ENCODE measurements at places on chromosomes 4 and X.

GRCh38 chr4:1561286-1561990 is 122.7 kb downstream of the FAM53A start:
- no peak for DNase-seq

- DNase-seq: no peak
Observed at GRCh38 chrX:63652086-63652765, 132.8 kb downstream of the ARHGEF9 start.

DNA sequence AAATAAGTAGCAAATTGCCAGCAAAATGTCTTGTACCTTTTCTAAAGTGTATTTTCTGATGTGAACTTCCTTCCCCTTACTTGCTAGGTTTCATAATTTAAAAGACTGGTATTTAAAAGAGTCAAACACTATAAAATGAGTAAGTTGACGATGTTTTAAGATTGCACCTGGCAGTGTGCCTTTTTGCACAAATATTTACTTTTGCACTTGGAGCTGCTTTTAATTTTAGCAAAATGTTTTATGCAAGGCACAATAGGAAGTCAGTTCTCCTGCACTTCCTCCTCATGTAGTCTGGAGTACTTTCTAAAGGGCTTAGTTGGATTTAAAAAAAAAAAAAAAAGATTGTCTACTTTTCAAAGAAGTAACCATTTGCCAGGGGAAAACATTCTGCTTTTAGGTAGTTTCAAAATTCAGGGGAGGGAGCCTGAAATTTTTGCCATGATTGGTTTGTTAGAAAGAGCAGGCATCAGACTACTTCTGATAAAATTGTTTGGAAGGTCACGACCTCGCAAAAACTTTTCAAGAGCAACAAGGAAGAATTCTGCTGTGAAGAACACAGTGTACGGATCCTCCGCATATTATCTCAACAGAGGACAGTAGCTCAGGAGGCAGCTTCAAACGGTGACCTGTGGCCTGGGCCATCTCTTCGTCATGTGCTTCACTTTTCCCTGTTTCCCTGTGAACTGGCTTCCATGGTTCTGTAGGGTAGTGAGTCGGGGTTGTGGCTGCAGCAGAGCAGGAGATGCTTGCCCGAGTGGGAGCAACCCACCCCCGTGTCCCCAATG is 66.1 kb downstream of the CDS1 start:
- no peak for DNase-seq

GRCh38 chr4:2091990-2092668 is 33.0 kb downstream of the NAT8L start:
- DNase-seq: no peak

DNA sequence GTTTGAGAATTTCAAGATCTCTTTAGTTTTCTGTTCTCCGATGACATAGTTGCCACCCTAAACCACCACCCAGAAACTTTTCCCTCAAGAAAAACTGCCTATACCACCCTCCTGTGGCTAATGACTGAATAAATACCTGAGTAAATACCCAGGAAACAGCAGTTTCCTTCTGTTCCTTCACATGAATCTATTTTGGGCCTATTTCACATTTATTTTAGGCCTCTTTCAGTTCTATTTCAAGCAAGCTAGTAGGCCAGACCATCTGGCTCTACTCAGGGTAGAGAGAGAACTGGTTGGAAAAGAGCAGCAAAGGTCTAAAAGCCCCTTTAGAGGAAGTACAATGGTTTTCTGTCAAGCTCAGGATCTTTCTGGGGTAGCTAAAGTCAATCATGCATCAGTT is 23.4 kb downstream of the ARHGEF9 start:
- DNase-seq: no peak

- DNase-seq: no peak
Observed at GRCh38 chr4:168337550-168337940, 19.0 kb upstream of the DDX60 start.

GRCh38 chr4:6565691-6566390 is 9.1 kb upstream of the MAN2B2 start:
- no peak for DNase-seq

DNA sequence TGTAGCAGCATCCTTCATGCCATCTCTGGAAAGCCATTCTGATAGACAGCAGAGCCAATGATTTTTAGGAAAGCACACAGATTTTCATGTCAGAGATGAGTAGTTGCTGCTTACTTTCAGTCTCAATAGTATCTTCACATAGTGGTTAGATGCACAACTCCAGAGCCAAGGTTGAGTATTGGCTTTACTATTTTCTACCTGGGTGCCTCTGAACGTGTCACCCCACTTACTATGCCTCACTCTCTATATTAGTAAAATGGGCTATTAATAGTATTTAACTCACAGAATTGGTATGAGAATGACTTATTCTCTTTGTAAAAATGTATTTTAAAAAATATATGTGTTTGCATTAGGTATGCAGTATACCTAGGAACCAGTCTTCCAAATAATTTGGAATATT is 108.8 kb upstream of the STIM2 start:
- DNase-seq: no peak

DNA sequence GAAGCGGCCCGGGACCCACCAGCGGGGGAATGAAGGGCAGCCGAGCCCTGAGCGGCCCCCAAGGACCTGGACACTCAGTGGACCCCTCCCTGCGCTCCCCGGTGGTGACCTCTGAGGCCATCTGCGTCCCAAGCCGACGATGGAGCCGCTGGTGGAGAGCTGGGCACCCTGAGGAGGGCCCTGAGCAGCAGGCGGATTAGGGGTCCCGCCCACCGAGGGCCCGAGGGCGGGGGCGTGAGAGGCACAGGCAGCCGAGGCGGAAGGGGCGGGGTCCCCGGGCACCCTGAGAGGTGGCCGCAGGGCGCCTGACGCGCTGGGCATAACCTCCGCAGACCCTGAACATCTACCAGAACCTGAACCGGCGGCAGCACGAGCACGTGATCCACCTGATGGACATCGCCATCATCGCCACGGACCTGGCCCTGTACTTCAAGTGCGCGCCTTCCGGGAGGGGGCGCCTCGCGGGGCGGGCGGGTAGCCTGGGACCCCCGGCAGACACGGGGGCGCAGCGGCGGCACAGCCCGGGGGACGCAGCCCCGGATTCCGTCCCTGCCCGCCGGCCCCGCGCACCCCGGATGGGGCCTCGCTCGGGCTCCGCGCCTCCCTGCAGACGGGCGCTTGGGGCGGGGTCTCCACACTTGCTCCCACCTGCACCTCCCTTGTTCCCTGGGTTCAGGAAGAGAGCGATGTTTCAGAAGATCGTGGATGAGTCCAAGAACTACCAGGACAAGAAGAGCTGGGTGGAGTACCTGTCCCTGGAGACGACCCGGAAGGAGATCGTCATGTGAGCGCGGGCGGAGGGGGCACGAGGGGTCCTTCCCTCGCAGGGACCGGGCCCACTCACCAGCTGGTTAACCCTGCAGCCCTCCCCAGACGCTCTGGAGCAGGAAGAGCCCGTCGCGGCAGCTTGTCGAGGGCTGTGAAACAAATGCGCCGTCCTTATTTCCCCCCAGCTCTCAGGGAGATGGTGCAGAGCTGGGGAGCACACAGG is 10.3 kb downstream of the ATP5ME start:
- DNase-seq: peak; percentile 88

DNA sequence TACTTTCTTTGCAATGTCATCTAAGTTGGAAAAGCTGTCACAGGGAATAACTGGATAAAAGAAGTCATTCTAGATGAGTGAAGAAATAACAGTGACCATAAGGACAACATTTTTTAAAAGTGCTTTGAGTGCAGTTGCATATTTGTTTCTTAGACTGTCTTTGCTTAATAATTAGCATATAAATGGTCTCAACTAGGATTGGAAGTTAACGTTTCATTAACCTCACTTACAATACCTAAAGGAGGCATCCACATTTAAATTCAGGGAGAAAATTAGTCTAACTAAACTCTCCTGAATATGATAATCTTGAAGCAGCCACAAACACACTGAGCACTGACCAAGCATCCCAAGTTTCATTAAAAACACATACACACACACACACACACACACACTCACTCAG is 780.7 kb downstream of the PCDH18 start:
- DNase-seq: no peak

GRCh38 chr4:150600812-150601445 is 19.0 kb downstream of the MAB21L2 start:
- no peak for DNase-seq

GRCh38 chr4:82360298-82361177 is 13.3 kb downstream of the HNRNPD start:
- no peak for DNase-seq

DNA sequence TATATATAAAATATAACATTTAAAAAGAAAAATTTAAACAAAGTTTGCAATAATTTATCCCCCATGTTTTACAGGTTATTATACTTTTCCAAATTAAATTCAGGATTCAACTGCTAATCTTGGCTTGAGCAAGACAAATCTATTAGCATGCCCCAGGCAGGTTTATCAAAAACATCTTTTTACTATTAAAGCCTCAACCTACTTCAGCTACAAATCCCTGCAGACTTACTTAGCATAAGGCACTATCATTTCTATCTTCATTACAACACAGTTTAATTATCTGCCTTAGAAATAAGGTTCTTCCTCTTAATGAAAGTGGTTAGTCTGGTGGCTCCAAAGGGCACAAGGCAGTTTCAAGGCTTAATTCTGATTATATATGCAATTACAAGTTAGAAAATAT is 477.6 kb downstream of the PACRGL start:
- no peak for DNase-seq

DNA sequence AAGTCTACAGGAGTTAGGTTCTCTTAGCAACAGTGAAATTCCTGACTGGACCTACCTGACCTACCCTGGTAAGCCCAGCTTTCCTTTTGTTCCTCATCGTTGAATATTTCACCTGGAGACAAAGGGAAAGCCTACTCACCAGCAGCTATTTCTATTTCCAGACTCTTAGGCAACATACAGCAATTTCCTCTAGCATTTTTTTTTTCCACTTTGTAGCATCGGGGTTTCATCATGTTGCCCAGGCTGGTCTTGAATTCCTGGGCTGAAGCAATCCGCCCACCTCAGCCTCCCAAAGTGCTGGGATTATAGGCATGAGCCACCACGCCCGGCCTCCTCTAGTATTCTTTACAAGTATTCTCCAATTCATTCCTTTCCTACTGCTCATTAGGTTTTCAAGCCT is 6.8 kb upstream of the S100G start:
- DNase-seq: no peak

DNA sequence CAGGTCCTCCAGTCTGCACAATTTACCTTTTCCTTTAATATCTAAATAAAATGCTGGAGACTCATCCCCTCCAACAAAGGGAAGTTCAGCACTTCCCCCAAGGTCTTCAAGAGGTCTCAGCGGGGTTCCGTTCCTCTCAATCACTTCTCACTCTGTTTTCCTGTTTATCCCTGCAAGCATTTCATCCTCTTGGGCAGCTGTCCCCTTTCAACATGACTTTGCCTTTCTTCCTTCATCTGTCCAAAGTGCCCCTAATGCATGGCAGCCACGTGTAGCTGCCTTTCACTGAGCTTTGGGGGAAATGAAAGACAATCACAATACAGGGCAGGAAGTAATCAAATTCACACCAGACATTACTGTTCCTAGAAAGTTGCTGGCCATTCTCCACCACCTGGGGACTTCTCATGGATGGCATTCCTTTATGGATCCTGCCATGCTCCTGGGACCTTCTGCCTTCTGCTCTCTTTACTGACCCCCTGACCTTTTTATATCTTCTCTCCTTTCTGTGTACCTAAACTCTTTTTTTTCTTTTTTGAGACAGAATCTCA is 79.7 kb upstream of the USP9X start:
- no peak for DNase-seq

DNA sequence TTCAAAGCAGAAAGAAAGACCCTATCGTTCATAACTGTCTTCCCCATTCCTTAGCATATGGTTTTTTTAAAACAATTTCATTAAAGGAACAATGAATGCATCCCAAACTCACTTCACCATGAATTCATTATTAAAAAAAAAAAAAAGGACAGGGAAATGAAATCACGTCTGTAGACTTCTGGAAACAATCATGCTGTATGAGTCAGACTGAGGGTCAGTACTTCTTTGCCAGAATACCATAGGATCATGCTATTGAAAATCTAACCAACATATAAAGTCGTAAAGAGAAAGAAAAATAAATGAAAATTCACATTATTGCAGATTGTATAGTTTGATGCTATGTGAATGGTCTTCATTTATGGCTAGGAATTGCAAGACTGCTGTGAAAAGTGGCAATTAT is 144.4 kb downstream of the PCDH18 start:
- DNase-seq: no peak

DNA sequence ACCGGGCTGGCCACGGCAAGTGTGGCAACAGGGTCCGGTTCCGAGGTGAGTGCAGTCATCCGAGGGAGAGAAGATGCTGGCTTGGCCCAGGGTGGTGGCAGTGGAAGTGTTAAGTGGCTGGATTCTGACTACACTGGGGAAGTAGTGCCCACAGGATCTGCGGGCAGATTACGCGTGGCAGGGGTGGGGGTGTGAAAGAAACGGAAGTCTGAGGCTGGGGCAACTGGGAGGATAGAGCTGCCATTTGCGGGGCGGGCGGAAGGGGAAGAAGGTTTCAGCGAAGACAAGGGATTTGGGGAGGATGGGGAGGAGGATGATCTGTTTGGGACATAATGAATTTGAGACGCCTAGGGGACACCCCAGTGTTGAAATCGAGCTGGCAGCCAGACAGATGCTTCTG is 5.3 kb downstream of the RS1 start:
- no peak for DNase-seq

- no peak for DNase-seq
Observed at GRCh38 chrX:12278151-12278550, 139.9 kb downstream of the FRMPD4 start.

GRCh38 chrX:24963823-24964222 is 51.9 kb downstream of the ARX start:
- DNase-seq: no peak

- no peak for DNase-seq
Observed at GRCh38 chr4:81982846-81983540, 390.8 kb downstream of the HNRNPD start.

DNA sequence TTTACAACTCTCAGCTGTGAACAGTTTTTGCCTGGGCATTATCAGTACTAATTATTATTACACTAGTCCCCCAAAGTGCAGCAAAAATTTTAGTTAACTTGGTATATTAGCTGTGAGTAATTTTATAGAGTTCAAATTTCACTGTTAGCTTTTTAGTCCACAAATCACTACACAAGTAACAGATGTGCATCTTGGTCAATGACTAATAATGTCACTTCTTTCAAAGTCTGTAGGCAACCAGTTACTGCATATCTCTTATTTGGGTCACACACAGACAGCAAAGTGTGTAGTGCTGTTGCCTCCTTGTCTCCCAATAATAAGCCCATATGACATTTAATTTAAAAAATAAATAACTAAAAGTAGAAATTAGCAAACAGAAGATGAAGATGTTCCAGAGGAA is 159.9 kb downstream of the SCFD2 start:
- no peak for DNase-seq

DNA sequence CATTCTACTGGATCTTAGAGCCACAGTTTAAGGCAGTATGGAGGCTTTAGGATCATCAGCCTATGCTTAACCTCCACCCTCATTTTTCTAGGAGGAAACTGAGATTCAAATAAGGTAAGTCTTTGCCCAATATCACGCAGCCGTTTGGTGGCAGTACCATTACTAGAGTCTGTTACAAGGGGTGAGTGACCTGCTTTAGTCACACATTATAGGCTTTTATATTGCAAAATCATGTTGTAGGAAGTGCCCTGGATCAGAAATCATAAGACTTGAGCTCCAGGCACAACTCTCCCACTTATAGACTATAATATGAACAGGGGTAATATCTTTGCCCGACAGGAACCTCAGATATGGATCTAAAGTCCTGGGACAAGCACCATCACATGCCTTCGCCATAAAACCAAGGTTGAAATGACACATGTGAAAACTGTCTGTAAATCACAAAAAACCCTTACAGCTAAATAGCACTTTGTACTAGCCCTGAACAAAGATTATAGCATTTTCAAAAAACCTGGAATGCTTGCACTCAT is 19.2 kb downstream of the HPSE start:
- DNase-seq: no peak

Data from CD4-positive, alpha-beta T cell treated with Interleukin-6 for 4 hours (primary cell).